ENCODE measurements at places on chromosomes 13 and 19.

DNA sequence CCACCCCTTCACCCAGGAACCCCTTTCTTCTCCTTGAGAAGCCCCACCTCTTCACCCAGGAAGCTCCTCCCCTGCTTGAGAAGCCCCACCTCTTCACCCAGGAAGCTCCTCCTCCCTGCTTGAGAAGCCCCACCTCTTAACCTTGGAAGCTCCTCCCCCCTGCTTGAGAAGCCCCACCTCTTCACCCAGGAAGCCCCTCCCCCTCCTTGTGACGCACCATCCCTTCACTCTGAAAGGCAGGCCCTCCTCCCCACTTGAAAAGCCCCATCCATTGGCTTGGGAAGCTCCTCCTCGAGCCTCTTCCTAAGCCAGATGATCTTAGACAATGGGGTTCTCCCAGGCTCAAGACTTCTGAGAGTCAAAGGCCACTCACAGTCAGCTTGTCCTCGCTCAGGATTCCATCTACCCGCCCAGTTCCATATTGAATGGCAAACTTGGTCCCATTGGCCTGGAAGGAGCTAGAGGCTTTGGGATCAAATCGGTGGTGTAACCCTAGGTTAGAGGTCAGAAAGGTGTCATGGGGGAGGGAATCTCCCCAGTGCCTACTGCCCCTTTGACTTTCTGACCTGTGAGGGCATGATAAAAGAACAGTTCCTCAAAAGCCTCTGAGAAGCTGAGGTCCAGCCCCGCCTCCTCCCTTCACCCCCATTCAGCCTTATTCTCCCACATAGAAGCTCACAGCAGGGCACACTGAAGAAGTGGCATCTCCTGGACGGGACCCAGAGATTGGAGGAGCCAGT is 4.0 kb downstream of the NAPSA start:
- H3K4me3 ChIP-seq = no peak overlapping the region
- no peaks in the 10 kb centered on the region for H3K36me3 ChIP-seq
- H3K27me3 ChIP-seq = no peaks in the 10 kb centered on the region
- H3K27ac ChIP-seq = no peak overlapping the region
- DNase-seq = no peak

DNA sequence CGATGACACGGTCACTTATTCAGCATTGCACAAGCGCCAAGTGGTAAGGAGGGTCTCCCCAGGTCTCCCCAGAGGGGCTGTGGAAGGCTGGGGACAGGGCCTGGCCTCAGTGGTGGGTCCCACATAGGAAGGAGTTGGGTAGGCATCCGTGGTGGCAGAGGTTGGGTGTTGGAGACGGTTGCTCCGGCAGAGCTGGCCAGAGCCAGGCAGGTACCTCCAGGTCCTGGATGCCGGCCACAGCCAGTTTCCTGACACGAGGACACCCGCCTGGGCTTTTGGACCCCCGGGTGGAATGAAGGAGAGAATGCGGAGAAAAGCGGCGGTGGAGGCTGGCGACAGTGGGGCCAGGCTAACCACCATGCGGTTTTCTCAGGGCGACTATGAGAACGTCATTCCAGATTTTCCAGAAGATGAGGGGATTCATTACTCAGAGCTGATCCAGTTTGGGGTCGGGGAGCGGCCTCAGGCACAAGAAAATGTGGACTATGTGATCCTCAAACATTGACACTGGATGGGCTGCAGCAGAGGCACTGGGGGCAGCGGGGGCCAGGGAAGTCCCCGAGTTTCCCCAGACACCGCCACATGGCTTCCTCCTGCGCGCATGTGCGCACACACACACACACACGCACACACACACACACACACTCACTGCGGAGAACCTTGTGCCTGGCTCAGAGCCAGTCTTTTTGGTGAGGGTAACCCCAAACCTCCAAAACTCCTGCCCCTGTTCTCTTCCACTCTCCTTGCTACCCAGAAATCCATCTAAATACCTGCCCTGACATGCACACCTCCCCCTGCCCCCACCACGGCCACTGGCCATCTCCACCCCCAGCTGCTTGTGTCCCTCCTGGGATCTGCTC is 1.3 kb upstream of the FFAR1 start:
- H3K27me3 ChIP-seq = no peaks in the 10 kb centered on the region
- H3K36me3 ChIP-seq = no peaks in the 10 kb centered on the region
- DNase-seq = peak; percentile 74
- peaks cover 55% of the 10 kb centered on the region for H3K4me1 ChIP-seq

DNA sequence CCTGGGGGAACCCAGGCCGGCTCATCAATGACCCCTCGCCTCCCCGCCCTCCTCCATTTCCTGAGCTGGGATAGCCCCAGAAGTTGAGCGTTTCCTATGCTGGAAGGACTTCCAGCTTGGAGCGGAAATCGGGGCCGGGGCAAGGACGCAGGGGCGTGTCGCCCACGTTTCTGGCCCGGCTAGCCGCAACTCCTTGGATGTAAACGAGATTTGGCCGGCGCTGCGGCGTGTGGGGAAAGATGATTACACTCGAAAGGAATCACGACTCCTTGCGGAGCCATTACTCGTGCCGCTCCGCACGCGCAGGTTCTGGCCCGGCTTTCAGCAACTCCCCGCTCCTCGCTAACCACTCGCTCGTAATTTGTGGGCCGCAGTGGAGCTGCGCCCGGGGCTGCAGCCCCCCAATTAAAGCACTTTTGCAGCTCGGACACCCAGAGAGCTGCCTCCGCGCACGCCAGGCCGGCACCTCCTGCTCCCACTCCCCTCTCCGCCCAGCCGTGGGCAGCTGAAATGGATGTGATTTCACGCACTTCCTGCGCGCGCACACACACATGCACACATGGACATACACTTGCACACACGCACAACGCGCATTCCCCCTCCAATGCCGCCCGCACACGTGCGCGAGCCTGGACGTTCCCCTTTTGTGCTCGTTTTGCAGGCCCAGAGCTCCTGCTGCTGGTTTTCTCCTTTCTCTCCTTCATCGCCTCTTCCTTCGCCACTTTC is 15.7 kb downstream of the ZIC5 start:
- no peak overlapping the region for H3K27ac ChIP-seq
- no peak overlapping the region for H3K4me3 ChIP-seq
- H3K27me3 ChIP-seq = peaks cover 60% of the 10 kb centered on the region
- peak; percentile 58 for DNase-seq
- H3K4me1 ChIP-seq = peaks cover 26% of the 10 kb centered on the region
- H3K36me3 ChIP-seq = no peaks in the 10 kb centered on the region

- H3K27ac ChIP-seq = no peak overlapping the region
- no peaks in the 10 kb centered on the region for H3K36me3 ChIP-seq
- H3K4me3 ChIP-seq = no peak overlapping the region
- no peaks in the 10 kb centered on the region for H3K4me1 ChIP-seq
Observed at GRCh38 chr13:56558698-56559320, 581.9 kb upstream of the PRR20A start.

DNA sequence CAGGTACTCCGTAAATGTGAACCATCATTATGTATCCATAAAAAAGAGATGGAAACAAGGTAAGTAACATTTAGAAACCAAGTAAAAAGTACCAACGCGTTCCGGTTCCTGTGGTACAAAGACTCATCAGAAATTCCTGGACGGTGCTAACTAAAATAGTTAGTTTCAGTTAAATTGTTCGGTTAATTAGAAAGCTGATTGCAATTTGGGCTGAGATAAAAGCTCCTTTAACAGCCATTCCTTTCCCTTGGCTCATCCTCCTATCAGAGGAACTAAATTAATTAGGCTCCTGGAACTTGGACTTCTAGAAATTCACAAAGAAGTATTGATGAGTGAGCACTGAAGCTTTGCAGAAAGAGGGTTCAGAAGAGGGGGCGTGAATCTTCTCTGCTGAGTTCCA is 63.5 kb downstream of the SOX1 start:
- peaks cover 2% of the 10 kb centered on the region for H3K27me3 ChIP-seq
- no peak overlapping the region for H3K4me3 ChIP-seq

DNA sequence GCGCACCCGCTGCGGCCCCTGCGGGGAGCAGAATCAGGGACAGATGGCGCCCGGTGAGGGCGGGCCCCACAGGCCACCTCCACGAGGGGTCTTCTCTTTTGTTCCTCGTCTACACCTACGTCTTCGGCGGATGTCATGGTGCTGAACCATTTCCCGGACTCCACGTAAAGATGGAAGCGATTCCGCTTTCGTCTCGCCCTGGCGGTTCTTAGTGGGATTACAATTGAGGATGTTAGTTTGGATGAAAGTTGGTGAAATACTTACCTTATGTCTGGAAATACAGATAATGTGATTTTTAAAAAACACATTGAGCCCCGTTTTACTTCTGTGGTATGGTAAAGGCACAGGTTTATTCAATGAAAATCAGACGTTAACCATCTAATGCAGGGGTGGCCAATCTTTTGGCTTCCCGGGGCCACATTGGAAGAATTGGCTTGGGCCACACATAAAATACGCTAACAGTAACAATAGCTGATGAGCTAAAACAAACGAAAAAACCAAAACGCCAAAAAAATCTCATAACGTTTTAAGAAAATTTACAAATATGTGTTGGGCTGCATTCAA is 1.4 kb upstream of the ZMYM5 start:
- no peaks in the 10 kb centered on the region for H3K27me3 ChIP-seq
- peaks cover 22% of the 10 kb centered on the region for H3K4me1 ChIP-seq
- H3K27ac ChIP-seq = peak overlapping the region; percentile 86
- DNase-seq = peak; percentile 93
- peak overlapping the region; percentile 85 for H3K4me3 ChIP-seq

DNA sequence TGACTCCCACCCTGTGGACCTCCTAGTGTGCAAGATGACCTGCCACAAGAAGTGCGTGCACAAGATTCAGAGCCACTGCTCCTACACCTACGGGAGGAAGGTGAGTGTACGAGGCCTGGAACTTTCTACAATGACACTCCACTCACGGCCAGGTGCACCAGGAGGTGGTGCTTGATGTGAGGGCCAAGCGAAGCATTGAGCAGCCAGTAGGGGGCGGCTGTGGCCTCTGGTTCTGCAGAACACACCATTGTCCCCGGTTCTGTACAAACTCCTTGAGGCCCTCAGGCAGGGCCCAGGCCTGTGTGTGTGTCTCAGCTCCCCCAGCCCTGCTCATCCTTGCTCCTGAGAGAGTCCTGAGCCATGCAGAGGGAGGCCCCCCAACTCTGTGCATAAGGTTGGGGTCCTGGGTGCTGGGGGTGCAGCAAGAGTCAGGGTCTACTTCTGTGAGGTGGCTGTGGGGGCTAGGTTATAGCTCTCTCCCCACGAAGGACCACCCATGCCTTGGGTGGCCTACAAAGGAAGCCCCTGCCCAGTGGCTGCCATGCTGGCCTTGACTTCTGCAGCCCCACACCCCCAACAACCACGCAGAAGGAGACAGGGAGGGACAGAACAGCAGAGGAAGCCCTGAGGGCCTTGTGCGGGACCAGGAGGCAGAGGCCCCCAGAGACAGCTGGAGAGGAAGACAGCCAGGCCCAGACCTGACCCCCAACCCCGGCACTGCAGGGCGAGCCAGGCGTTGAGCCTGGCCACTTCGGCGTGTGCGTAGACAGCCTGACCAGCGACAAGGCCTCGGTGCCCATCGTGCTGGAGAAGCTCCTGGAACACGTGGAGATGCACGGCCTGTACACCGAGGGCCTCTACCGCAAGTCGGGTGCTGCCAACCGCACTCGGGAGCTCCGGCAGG is 9.7 kb upstream of the USE1 start:
- H3K36me3 ChIP-seq = peaks cover 14% of the 10 kb centered on the region
- H3K27ac ChIP-seq = no peak overlapping the region
- H3K4me3 ChIP-seq = no peak overlapping the region
- H3K27me3 ChIP-seq = no peaks in the 10 kb centered on the region
- peak; percentile 50 for DNase-seq
